Lower lobe of right lung (tissue), 2 donors: ENCODE measurements at places on chromosomes 5 and 9. TPM values are rescaled to one million over a fixed set of nuclear protein-coding genes. Genes with fewer than 3 reads are reported as not detected.

DNA sequence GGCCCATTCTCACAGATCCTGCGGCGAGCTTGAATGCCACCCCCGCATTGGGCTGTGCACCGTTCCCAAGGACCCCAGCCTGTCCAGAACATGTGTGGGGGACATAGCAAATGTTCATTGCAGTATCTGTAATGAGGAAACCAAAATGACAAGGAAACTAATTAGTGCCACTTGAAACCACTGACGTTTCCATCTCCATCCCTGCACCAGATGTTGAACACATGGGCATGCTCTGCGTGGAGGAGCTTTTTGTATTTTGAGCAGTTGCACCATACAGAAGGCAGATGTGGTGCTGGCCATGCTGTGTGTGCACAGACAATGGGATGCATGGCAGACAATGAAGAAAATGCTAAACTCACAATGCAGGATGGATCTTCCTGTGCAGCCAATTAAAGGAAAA lies 437.7 kb downstream of the SEMA5A start:
- H3K27ac ChIP-seq = no peak overlapping the region
- no peaks in the 10 kb centered on the region for H3K27me3 ChIP-seq
- H3K36me3 ChIP-seq = no peaks in the 10 kb centered on the region
- no peak for DNase-seq
- no peaks in the 10 kb centered on the region for H3K4me1 ChIP-seq

GRCh38 chr5:86688406-86688805 lies 70.7 kb downstream of the COX7C start:
- DNase-seq = no peak
- no peaks in the 10 kb centered on the region for H3K36me3 ChIP-seq
- no peak overlapping the region for H3K27ac ChIP-seq
- no peaks in the 10 kb centered on the region for H3K27me3 ChIP-seq
- H3K4me1 ChIP-seq = no peaks in the 10 kb centered on the region
- H3K4me3 ChIP-seq = no peak overlapping the region

Gene CDC25C
- 0.47 TPM for total RNA-seq

Gene PCDHGA12
- total RNA-seq = 5.9 TPM

Gene FOXD4L6
- total RNA-seq = not detected

GRCh38 chr9:124137009-124137943 lies 120.5 kb upstream of the NEK6 start:
- no peaks in the 10 kb centered on the region for H3K4me1 ChIP-seq
- no peaks in the 10 kb centered on the region for H3K27me3 ChIP-seq
- no peak for DNase-seq
- no peak overlapping the region for H3K27ac ChIP-seq

Gene PHPT1
- total RNA-seq = 93.6 TPM

GRCh38 chr9:113957821-113958341 lies 81.8 kb downstream of the ZNF618 start:
- H3K4me3 ChIP-seq = no peak overlapping the region
- H3K36me3 ChIP-seq = no peaks in the 10 kb centered on the region
- no peak overlapping the region for H3K27ac ChIP-seq
- H3K4me1 ChIP-seq = peaks cover 27% of the 10 kb centered on the region
- H3K27me3 ChIP-seq = no peaks in the 10 kb centered on the region
- DNase-seq = no peak
